ENCODE measurements at places on chromosomes 16 and 17. TPM values are rescaled to one million over a fixed set of nuclear protein-coding genes. Genes with fewer than 3 reads are reported as not detected.

- no peak for DNase-seq
Observed at GRCh38 chr16:11452746-11453389, 107.6 kb downstream of the RMI2 start.

DNA sequence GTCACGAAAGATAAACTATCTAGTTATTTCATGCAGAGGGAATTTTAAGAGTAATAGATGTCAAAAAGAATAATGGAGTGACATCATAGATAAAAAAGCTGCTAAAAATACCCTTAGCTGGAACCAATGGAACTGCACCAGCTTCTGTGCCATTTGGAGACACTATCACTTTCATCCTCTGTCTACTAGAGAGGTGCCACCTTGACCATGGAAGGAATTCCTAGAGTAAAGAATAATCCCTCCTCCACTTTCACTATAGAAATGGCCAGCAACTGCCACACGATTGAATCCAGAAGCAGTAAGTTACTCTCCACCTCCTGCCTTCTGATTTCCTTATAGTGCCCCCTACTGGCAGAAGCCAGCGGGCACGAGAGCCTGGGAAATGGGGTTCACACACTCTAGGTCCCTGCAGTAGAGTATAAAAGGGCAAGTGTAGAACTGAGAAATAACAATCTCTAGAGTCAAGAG lies 2.8 kb upstream of the ALDH3A2 start:
- peak; percentile 38 for DNase-seq

DNA sequence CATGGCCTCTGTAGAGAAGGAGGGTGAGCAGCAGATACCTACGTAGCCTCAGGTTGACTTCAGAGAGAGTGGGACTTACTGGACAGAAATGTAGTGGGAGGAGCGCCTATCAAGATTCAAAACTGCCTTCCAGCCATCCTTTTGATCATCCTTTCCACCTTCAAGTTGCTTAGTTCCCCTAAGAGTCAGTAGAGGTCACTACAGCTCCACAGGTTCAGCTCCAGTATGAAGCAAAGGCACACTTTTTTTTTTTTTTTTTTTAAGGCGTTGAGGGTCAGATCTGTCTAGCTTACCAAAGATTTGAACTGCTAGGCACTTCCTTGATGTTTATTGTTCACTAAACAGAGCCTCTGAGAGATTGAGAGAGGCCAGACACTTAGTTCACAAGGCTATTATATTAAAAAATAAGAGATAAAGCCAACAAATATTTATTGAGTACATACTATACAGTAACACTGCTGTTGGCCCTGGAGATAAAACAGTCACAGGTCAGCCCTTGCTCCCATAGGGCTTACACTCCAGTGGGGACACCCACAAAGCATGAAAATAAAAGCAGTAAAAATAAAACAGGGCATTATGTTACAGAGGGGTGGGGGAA lies 3.1 kb downstream of the RNF227 start:
- no peak for DNase-seq

DNA sequence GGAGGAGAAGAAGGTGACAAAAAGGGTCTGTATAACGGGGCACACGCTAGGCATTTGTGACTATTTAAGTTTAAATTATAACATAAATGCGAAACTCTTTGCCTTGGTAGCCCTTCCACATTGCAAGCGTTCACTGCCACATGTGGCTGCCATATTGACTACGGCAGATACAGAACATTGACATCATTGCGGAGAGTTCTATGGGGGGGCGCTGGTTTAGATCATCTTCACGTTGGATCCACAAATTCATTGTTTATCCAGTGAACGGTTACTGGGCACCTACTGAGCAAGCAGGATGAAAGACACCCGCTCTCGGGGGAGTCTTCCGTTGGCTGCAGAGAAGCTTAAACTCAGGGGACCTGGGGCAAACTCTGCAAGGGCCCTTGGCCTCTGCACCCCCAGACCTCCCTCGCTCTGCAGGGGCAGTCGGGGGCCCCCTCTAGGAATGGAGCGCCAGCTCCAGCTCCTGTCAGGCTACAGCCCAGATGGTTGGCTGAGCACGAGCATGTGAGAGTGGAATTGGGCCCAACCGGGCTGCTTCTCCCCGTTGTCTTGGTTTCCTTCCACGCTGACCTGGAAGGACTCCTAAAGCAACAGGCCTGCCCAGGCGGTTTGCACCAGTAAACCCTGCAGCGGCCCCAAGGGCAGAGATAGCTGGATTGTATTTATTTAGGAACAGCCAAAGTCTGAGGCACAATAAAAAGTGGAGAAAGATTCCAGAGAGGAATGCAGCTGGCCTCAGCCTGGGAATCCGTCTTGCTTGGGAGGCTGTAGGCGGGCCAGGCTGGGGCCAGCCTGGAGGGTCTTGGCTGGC lies 172.2 kb downstream of the SEC14L1 start:
- DNase-seq = peak; percentile 73

The KARS1 gene
- 152 TPM for total RNA-seq

The CA4 gene
- total RNA-seq = 17.0 TPM

The KIAA0753 gene
- total RNA-seq = 4.5 TPM

The SCN4A gene
- total RNA-seq = 0.32 TPM

- DNase-seq = no peak
Observed at GRCh38 chr17:72553051-72553755, 432.4 kb downstream of the SOX9 start.

The TBC1D3C gene
- not detected for total RNA-seq

DNA sequence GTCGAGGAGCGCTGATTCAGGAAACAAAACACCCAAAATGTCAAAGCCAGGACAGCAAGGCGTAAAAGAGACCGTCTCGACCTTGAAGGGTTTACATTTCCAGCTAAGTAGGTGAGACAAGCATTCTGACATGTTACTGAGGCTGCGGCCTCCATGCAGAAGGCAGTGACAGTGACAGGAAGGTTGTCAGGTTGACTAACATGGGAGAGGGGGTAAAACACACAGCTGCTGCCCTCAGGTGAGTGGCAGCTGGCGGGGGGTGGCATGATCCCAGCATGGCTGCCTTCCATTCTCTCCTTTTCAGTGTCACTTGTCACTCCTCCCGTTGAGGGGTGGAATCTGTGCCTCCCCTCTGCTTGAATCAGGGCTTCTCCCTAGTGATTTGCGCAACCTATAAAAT lies 31.9 kb upstream of the CRHR1 start:
- no peak for DNase-seq

DNA sequence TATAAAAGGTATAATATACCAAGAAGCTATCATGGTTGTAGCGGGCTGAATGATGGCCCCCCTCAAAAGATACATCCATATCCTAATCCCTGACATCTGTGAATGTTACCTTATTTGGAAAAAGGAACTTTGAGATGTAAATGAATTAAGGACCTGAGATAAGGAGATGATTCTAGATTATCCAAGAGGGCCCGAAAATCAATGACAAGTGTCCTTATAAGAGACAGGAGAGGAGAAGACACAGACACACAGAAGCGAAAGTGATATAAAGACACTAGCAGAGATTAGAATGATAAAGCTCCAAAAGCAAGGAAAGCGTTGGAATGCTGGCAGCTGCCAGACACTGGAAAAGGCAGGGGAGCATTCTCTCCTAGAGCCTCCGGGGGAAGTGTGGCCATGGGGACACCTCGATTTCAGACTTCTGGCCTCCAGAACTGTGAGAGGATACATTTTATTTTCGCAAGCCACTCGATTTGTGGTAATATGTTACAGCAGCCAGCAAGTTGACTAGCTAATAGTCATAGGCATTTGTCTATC lies 12.5 kb upstream of the GP1BA start:
- no peak for DNase-seq

DNA sequence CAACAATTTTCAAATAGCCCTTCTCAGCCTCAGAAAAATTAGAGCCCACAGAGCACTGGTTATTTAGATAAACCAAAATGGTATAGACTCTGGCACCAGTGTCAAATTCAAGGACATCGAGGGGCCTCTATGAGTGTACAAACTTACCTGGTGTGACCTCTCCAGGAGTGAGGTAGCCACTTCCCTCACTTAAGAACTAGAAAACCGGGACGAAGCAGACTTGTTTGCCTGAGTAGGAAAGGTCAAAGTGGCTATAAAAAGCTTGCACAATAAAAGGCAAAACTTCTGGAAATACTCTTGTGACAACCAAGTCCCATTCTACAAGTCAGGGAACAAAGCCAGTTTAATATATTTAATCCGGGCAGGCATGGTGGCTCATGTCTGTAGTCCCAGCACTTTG lies 39.2 kb upstream of the PRSS54 start:
- DNase-seq = no peak

DNA sequence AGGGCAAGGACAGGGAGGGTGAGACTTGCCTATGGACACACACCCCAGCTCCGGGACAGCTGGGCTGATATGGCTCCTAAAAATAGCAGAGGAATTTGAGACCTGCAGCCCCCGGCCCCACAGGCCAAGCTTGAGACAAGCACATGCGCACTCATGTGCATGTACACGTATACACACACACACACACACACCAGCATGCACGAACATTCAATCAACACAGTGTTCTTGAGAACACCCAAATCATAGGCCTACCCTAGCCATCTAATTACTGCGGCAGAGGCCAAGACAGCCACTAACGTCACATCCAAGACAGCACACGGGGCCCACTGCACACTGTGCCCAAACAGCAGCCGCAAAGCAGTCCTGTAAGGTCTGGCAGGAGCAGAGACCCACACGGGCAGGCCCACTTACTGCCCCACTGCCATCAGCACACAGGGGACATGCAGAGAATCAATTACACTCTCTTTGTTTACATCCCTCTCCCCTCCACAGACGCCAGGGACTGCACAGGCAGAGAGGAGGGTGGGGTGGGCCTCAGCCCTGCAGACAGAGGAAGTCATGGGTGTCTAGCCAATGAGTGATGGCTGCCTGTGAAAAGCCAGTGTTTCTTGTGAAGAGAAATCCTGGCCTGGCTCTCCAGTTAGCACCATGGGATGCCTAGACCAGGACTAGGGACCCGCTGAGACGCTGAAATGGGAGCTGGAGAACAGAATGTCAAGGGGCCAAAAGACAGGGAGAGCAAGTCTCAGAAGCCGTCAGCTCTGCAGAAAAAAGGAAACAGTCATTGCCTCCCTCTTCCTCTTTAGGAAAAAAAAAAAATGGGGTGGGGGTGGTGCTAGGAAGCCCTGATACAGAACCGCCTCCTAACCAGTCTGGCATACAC lies 39.3 kb downstream of the MYO18A start:
- peak; percentile 76 for DNase-seq

The CACNB1 gene
- 5.7 TPM for total RNA-seq

DNA sequence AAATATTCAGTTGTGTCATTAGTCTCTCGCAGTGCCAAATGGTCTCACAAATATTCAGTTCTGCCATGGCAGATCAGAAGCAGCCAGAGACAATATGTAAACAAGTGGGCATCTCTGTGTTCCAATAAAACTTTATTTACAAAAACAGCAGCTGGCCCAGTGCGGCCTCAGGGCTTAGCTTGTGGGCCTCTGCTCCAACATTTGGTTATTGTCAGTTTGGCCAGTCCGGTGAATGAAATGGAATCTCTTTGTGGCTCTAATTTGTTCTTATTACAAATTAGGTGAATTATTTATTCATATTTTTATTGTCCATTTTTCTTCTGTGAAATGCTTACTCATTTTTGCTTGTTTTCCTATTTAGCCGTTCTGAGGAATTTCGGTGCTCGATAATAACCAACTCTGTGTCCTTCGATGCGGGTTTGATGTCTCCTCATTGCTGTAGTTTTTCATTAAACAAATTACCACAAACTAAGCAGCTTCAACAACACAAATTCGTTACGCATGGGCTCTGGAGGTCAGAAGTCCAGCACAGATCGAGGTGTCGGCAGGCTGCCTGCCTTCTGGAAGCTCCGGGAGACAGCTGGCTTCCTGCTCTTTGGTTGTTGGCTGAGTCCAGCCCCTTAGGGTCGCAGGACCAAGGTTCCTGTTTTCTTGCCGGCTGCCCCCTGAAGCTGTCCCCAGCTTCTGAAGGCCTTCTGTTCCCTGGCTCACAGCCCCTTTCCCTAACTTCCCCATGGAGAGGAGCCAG lies 4.1 kb upstream of the SLC38A10 start:
- no peak for DNase-seq

DNA sequence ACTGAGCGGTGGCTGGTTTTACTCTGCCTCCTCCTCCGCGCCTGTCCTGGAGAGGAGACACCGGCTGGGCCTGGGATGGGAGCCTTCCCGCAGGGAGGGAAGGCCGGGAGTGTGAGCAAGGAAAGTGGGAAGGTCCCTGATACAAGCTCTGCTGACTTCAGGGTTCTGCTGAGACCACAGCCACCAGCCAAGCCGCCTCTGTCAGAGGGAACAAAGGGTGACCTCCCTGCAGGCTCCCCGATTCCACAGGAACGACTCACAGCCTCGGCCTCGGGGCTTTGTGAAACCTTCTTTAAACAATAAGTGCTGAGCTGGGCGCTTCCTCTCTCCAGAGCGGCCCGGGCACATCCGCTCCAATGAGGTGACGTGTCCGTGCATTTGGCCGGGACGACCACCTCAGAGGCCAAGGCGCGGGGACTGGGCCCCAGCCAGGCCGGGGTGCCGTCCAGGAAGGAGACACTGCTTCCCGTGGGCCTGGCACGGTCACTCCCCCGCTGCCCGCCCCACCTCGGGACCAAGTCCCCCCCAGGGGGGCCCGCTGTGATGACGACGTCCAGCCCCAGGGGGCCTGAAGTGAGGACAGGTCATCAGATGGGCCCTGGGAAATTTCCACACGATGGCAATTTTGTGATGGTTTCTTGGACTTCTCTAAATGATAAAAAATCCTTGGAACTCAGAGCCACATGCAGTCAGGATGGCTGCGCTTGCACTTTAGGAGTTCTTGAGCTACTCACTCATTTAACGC lies 11.8 kb upstream of the CIBAR2 start:
- peak; percentile 76 for DNase-seq

DNA sequence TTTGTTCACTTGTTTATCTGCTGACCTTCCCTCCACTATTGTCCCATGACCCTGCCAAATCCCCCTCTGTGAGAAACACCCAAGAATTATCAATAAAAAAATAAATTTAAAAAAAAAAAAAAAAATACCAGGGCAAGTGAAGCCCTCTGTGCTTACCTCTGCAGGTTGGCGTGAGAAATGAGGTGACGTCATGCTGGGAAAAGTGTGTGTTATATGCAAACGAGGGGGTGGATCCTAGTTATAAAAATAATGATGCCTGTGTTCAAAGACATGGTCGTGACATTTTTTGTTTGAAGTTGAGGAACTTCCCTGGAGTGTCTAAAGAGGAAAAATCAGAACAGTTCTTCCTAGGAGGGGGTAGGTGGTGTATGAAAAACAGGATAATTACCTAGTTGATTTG lies 20.2 kb downstream of the TMC7 start:
- no peak for DNase-seq
